ENCODE measurements at places on chromosomes 5 and 9.

GRCh38 chr5:135135530-135136226 is 101.7 kb upstream of the PITX1 start:
- DNase-seq: no peak

DNA sequence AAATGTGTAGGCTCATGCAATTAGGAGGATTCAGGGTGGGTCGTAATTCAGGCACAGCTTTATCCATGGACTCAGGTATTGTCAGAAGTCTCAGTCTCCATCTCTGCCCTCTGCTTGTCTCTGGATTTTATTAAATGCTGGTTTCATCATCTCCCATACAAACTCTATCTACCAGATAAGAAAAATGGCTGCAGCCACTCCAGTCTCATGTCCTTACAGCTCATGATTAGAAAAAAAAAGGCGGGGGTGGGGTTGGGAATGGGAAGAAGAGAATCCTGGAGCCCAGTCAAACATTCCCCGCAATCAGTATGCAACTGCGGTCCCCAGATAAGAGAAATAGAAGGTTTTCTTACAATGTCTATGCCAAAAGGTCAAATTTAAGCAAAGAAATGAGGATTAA is 7.6 kb upstream of the FBXO38 start:
- DNase-seq: no peak

DNA sequence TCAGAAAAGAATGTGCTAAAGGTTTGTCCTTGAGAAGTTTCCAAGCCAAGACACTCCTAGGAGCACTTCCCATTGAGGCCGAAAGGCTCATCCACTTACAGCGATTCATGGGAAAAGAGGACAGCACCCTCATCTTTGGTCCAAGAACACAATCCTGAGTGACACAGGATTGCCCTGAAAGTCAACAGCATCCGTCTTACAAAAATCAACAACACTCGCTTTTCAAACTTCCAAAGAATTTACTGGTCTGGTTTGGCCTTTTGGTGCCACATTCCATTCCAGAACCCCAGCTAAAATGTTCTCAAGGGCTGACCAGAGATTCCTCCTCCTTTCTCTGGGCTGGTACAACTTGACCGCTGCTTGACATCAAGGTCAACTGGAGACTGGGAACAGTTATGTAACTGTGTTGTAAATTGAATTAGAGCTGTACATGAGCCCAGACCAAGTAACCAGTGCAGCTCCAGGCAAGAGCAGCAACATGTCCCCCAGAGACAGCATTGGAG is 415.8 kb upstream of the PIK3R1 start:
- DNase-seq: no peak

DNA sequence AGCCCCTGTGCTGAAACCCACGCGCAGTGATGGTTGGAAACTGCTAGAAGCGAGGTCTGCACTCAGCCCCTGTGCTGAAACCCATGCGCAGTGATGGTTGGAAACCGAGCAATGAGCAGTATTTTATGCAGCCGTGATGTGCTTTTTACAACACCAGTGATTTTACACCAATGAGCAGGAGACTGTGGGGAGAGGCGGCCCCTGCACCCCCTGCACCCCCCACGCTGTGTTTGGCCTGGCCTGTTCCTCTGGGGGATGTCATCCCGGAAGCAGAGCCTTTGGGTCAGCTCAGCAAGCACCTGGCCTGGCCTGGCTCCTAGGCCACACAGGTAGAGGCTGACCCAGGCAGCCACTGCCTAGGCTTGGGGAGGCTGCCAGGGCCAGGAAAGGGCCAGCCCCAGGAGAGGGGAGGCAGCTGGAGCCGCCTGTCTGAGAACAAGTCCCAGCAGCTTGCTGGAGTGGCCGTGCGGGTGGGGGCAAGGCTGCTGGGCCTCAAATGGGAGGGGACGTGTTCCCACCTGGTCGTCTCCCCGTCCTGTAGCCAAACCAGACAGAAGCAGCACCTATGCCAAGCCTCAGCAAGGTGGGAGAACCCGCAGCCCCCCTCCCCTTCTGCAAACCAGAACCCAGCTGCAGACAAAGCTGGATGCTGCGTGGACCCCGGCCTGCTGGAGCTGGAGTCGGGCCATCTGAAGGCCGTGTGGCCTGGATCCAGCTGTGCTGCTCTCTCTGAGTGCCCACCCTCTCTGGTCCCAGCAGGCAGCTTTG is 46.8 kb downstream of the DBH start:
- no peak for DNase-seq

- DNase-seq: no peak
Measured at GRCh38 chr5:173323799-173324114, 4.5 kb downstream of the STC2 start.

DNA sequence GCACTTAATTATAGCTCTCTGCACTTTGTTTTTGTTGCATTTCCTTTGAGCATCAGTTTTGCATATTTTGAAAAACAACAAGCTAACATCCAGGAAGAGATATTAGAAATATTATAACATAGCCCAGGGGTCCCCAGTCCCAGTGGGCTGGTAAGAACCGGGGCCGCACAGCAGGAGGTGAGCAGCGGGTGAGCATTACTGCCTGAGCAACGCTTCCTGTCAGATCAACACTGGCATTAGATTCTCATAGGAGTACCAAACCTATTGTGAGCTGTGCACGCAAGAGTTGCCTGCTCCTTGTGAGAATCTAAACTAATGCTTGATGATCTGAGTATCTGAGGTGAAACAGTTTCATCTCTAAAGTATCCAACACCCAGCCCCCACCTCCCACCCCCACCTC is 675.9 kb upstream of the ZNF608 start:
- no peak for DNase-seq

DNA sequence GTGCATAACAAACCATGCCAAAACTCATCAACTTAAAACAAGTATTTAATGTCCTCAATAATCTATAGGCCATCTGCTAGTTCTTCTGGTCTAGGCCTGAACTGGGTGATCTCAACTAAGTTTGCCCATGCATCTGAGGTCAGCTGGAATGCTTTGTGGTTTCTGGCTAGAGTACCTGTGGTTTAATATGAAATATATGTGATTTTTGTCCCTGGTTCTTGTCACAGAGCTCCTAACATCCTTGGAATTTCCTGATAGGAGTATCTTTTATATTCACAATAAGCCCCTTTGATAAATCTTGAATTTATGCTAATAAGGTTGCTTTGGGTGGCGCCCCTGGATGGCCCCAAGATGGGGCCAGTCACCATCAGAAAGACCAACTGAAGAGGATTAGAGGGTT is 535.9 kb downstream of the DNAH5 start:
- no peak for DNase-seq

- DNase-seq: no peak
Measured at GRCh38 chr5:106019261-106019660, 1651.5 kb downstream of the EFNA5 start.

DNA sequence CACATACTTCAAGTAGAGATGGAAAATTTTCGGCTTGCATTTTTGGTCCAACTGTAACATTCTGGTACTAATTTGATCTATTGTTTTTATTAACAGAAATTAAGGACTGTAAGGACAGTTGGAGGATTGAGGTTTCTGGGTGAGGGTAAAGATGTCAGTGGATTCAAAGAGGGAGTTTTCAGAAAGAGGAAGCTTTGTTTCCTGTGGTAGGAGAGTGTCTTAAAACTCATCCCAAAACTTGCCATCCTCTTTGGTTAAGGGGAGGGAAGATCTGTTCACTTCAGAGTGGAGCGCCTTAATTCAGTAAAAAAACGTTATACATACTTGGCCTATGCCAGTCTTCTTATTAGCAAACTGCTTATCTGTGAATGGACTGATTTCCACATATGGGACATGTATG is 13.8 kb downstream of the CNTRL start:
- DNase-seq: no peak

DNA sequence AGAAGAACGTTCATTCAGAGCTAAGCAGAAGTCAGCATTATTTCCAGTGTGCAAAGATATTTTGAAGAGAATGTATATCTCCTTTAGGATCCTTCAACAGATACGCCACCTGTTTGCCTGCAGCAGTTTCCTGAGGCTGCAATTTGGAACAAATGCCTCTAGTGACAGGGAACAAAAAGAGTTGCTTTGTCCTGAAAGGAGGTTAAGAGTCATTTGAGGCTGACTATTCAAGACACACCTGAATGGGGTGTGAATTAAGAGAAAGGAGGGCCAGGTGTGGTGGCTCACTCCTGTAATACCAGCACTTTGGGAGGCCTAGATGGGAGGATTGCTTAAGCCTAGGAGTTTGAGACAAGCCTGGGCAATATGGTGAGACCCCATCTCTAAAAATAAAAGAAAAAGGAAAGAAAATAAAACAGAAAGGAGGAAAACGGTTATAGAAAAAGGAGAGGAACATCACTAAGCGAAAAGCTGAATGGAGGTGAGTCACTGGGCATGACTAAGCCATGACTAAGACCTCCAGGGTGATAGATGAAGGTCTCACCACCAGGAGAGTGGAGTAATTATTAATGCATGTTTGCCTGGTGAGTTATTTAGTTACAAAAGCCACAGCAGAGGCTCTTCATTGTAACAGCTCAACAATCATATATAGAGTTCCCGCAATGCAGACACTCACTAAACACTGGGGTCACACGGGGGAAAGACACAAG is 255.2 kb upstream of the TNC start:
- DNase-seq: no peak

- DNase-seq: no peak
Measured at GRCh38 chr5:18720002-18720401, 1085.7 kb downstream of the TAF11L14 start.

DNA sequence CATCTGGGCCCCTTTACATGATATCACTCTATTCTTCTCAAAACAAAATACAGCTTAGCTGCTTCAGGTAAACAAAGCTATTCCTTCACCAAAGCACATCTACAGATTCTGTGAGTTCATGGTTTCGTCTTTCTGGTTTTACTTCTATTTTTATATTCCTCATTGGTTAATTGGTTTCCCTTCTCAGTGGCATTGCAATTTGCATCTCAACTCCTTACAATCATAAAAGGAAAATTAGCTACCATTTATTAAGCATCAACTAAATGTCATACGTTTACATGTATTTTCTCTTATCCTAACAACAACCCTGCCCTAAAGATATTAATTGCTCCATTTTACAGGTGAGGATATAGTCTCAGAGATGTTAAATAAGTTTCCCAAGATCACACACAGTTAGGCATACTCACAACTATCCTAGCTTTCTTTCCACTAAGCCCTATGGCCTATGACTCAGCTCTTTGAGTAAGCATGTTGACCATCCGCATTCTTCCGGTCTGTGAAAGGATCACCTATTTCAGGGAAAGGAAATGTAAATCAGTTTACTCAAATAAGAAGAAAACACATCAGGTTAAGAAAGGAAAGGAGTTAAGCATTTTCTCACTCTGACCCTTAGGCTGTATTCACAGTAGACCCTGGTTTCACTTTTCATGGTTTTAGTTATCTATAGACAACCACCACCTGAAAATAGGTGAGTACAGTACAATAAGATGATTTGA is 146.1 kb downstream of the CAAP1 start:
- no peak for DNase-seq

- DNase-seq: no peak
Measured at GRCh38 chr5:27494887-27495286, 456.5 kb upstream of the CDH9 start.

- no peak for DNase-seq
Measured at GRCh38 chr5:65971643-65972042, 45.3 kb downstream of the ERBIN start.

GRCh38 chr5:122532035-122532434 is 220.0 kb downstream of the SNCAIP start:
- DNase-seq: no peak

DNA sequence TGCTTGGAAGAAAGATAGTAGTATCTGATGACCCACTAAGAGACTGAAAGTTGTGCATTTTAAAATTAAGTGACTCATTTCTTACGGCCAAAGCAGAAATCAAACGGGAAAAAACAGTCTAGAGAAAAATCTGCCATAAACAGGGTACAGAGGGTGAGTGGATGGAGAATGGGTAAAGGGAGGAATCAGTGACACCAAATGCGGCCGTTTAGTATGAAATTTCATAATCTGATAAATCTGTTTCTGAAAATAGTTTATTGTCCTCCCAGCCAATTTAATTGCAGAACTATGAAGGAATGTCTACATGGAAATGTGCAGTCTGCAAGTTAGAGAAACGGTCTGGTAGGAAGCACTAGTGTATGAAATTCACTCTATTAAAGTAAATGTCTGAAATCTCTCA is 39.5 kb downstream of the ADAMTS12 start:
- no peak for DNase-seq

GRCh38 chr9:73553295-73553694 is 401.6 kb downstream of the ANXA1 start:
- no peak for DNase-seq

- no peak for DNase-seq
Measured at GRCh38 chr5:83889971-83890745, 169.5 kb upstream of the HAPLN1 start.

GRCh38 chr5:156497804-156498208 is 170.8 kb downstream of the SGCD start:
- no peak for DNase-seq

GRCh38 chr5:39314591-39314990 is 49.7 kb downstream of the C9 start:
- no peak for DNase-seq

DNA sequence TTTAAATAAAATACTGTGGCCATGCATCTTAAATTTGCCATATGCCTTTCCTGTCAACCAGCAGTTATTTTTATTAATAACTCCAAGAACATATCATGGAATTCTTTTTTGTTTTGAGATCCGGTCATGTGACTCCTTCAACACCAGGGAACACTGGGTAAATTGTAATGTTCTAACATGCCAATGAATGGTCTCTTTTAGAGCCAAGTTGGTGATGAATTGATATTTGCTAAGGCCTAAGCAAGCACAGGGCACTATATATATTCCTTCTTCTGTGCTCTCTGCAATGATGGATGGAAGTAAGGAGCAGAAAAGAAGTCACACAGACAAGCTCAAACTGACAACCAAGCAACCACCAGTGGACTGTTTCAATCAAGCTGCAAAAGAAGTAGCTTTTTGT is 124.0 kb downstream of the EFNA5 start:
- DNase-seq: no peak

DNA sequence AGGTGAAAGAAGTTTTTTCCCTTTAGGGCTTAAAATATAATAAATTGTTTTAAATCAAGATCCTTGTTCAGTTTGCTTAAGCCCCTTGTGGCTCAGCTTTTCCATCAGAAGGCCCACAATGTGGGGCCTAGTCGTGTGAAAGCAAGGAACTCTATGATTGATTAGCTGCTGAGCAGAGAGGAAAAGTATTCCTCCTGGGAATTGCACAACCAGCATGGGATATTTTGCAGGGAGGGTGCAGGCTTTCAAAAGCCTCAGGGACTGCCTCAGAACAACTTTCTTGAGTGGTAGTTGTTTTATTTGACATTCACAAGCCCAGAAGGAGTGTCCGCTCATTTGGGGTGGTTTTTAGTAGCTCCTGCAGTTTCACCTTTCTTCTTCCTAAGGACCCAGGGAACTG is 19.8 kb downstream of the TTC23L start:
- no peak for DNase-seq

GRCh38 chr5:62828742-62829603 is 250.4 kb downstream of the LRRC70 start:
- DNase-seq: no peak

GRCh38 chr9:38620483-38621433 is at the start of gene ANKRD18A:
ANKRD18A (minus strand) TSS chr9:38620596; CDS start chr9:38620285, 311 bp downstream.
- DNase-seq: peak; percentile 48

Measured in activated T-cell treated with anti-CD3 and anti-CD28 coated beads for 1 hour (primary cell).